Subcutaneous adipose tissue (tissue), 4 donors: ENCODE measurements at places on chromosomes 4 and X. TPM values are rescaled to one million over a fixed set of nuclear protein-coding genes. Genes with fewer than 3 reads are reported as not detected.

TMEM35A gene
- total RNA-seq, result 0.38 TPM

SOX3 gene
- not detected for total RNA-seq

IQSEC2 gene
- 16.7 TPM for total RNA-seq

TRIML2 gene
- total RNA-seq, result not detected

ANOS1 gene
- 3.2 TPM for total RNA-seq

SHOX gene
- 4.6 TPM for total RNA-seq

ADH5 gene
- total RNA-seq, result 222 TPM

P2RY8 gene
- total RNA-seq, result 3.1 TPM

BEX3 gene
- total RNA-seq, result 48.1 TPM

RAB33B gene
- 14.0 TPM for total RNA-seq
